ENCODE measurements at places on chromosomes 12 and 14.
A peak's percentile ranks its signal among the peaks of the same experiment; 100 is the strongest.

DNA sequence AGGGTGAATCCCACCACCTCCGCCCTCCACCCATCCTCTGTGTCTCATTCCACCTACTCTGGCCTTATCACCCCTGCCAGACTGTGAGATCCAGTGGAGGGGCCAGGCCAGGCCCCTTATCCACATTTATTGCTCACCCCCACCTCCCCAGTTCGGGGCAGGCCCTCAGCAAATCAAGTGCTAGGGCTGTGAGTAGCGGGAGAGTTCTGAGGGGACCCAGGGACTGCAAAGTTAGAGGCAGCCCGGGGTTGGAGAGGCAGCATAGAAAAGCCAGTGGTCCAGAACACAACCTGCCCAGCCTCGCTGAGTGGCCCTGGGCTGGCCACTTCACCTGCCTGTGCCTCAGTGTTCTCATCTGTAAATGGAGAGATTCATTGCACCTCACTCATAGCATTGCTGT is 27.2 kb upstream of the ACTN1 start:
- DNase-seq, result no peak

DNA sequence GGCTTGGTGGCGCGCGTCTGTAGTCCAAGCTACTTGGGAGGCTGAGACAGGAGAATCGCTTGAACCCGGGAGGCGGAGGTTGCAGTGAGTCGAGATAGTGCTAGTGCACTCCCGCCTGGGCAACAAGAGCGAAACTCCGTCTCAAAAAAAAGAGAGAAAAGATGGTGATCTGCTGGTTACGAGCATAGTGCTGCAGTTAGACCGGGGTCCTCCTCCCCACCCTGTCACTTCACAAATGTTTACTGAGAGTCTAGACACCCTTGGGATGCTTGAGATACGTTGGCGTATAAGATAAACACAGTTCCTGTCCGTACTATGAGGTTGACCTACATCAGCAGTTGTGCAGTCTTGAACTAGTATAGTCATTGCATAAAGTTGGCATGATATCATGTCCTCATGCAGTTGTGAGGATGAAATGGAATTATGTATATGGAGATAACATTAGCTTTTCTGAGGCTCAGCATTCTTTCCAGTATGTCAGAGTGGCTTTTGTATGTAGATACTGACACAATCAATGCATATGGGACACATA is 787 bp downstream of the ACAD10 start:
- DNase-seq, result no peak

- peak; percentile 19 for DNase-seq
Observed at GRCh38 chr12:39587225-39587624, 32.4 kb downstream of the ABCD2 start.

- DNase-seq, result no peak
Observed at GRCh38 chr12:132646850-132647249, 28.3 kb downstream of the P2RX2 start.

- DNase-seq, result peak; percentile 85
Observed at GRCh38 chr12:53097564-53098353, at the start of gene IGFBP6. IGFBP6 (plus strand) TSS chr12:53097667; CDS start chr12:53097718, 51 bp downstream.

GRCh38 chr14:93047661-93048060 is 68.1 kb downstream of the ITPK1 start:
- DNase-seq, result no peak

Data from COR-L47 (cell line).